ENCODE measurements at places on chromosomes 1 and 21. TPM values are rescaled to one million over a fixed set of nuclear protein-coding genes. Genes with fewer than 3 reads are reported as not detected.

GRCh38 chr1:159012495-159012894, 2.8 kb downstream of the IFI16 start:
- H3K4me3 ChIP-seq = peak overlapping the region; percentile 53
- peaks cover 2% of the 10 kb centered on the region for H3K4me1 ChIP-seq
- peak overlapping the region; percentile 63 for H3K27ac ChIP-seq
- peak; percentile 69 for DNase-seq

- no peak overlapping the region for H3K4me3 ChIP-seq
- DNase-seq = no peak
- H3K36me3 ChIP-seq = no peaks in the 10 kb centered on the region
- H3K4me1 ChIP-seq = no peaks in the 10 kb centered on the region
- H3K27me3 ChIP-seq = no peaks in the 10 kb centered on the region
- H3K27ac ChIP-seq = no peak overlapping the region
Observed at GRCh38 chr1:246111570-246111969, 395.5 kb downstream of the SMYD3 start.

GRCh38 chr1:27634177-27634984, 604 bp downstream of the FGR start:
- peak overlapping the region; percentile 45 for H3K4me3 ChIP-seq
- H3K27me3 ChIP-seq = peaks cover 41% of the 10 kb centered on the region
- H3K36me3 ChIP-seq = no peaks in the 10 kb centered on the region
- peak; percentile 62 for DNase-seq
- peaks cover 40% of the 10 kb centered on the region for H3K4me1 ChIP-seq

Gene G0S2
- 5.4 TPM for total RNA-seq

Gene GCSAML
- 0.09 TPM for total RNA-seq
